ENCODE measurements at places on chromosomes 11 and 22. TPM values are rescaled to one million over a fixed set of nuclear protein-coding genes. Genes with fewer than 3 reads are reported as not detected.

DNA sequence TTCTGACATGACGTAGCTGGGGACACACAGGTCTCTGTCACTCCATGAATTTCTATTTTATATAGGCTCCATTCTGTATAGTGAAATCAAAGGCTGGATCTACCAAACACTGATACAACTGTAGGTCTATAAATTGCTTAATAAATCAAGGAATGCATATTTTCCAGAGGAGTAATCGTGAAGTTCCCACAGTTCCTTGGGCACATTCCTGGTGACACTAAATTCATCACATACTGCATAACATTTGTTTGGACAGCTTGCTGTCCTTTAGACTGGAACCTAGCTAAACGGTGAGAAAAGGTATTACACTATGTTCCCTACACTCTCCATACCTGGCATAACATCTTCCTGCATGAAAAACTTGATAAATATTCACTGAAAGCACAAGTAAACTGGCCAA is 41.6 kb upstream of the UCP3 start:
- H3K27me3 ChIP-seq = no peaks in the 10 kb centered on the region
- no peak overlapping the region for H3K27ac ChIP-seq
- peaks cover 19% of the 10 kb centered on the region for H3K36me3 ChIP-seq
- no peak for DNase-seq

- H3K4me3 ChIP-seq = peak within 1 kb of the TSS; percentile 66
- peak; percentile 95 for DNase-seq
- no peaks in the 10 kb centered on the region for H3K36me3 ChIP-seq
- H3K27me3 ChIP-seq = no peaks in the 10 kb centered on the region
- peaks cover 33% of the 10 kb centered on the region for H3K4me1 ChIP-seq
Measured at GRCh38 chr11:57761301-57762234, at the start of gene CTNND1. CTNND1 (plus strand) TSS chr11:57761802; CDS start chr11:57791479, 29,677 bp downstream.

Gene POLD4
- total RNA-seq = 136 TPM

DNA sequence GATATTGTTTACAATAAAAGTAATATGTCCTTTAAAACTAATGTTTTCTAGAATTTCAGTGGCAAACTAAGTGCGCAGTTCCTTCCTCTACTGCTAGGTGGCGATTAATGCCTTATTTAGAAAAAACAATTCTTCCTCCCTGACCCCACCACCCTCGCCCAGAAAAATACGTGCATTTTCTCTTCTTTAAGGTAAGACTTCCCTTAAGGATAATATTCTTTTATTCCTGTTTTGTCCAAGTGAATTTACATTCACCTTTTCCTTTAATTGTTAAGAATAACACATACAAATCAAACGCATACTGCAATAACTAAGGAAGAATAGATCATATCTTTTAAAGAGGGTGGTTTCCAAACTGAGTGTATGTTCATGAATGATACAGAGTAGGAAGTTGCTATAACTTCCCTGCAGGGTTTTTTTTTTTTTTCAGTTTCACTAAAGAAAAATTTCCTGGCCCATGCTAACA is 17.0 kb upstream of the PSMA1 start:
- no peaks in the 10 kb centered on the region for H3K4me1 ChIP-seq
- no peaks in the 10 kb centered on the region for H3K36me3 ChIP-seq
- no peak for DNase-seq
- H3K4me3 ChIP-seq = no peak overlapping the region

DNA sequence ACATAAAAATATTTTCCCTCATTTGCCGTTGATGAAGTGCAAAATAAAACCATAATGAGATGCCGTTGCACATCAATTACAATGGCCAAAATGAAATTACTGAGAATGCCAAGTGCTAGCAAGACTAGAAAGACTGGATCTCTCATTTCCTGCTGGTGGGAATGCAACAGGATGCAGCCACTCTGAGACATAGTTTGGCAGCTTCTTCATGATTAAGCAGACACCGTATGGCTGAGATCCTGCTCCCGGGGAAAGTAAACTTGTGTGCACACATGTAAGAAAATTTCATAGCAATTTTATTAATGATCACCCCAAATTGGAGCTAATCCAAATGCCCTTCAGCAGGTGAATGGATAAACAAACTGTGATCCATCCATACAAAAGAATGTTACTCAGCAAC is 1013.2 kb downstream of the TBC1D22A start:
- no peak for DNase-seq
- H3K27me3 ChIP-seq = no peaks in the 10 kb centered on the region
- no peaks in the 10 kb centered on the region for H3K36me3 ChIP-seq
- no peaks in the 10 kb centered on the region for H3K4me1 ChIP-seq

DNA sequence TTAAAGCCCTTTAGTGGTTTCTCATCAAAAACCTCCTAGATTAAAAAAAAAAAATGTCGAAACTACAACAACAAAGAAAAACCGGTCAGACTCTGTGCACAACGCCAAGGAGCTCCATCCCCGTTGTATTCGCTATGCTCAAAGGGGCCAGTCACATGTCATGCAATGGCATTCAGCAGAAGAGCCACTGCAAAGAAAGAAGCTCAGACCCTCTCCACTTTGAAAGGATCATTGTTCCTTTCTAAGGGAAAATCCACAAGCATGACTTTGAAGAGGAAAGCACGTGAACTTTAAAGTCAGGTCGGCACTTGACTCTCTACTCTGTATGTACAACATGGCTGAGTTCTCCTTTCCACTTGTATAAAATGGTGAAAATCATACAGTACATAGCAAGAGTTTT is 655.6 kb downstream of the ETS1 start:
- H3K36me3 ChIP-seq = no peaks in the 10 kb centered on the region
- H3K4me1 ChIP-seq = no peaks in the 10 kb centered on the region
- no peak for DNase-seq
- H3K27me3 ChIP-seq = no peaks in the 10 kb centered on the region

Gene OR6A2
- total RNA-seq = not detected

GRCh38 chr11:118735203-118735602 is 55.8 kb upstream of the TREH start:
- H3K27me3 ChIP-seq = no peaks in the 10 kb centered on the region
- no peak overlapping the region for H3K4me3 ChIP-seq
- DNase-seq = no peak
- no peak overlapping the region for H3K27ac ChIP-seq
- H3K36me3 ChIP-seq = no peaks in the 10 kb centered on the region

Gene ZNF74
- total RNA-seq = 5.6 TPM

Gene CCDC81
- total RNA-seq = 0.51 TPM

Data from right atrium auricular region (tissue), 2 donors.